ENCODE measurements at places on chromosomes 2 and 18. TPM values are rescaled to one million over a fixed set of nuclear protein-coding genes. Genes with fewer than 3 reads are reported as not detected.

Gene ERFE
- total RNA-seq, result 4.0 TPM

Gene DNAH7
- 2.5 TPM for total RNA-seq

DNA sequence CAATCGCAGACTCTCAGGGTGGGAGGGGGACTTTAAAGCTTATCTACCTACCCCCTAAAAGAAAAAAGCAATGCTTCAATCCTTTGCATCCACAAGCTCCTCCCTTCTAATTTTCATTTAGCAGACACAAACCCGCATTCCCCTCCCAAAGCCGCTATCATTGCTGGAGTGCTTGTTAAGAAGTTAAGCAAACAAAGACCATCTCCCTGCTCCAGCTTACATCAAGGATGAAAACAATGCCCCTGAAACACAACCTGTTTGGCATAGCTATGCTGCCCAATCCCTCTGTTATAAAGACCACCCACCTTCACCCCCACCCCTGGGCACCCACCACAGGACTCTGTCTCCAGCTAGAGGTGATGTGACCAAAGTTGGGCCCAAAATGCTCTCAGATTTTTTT is 33.0 kb downstream of the REEP1 start:
- H3K27ac ChIP-seq, result no peak overlapping the region
- H3K4me1 ChIP-seq, result no peaks in the 10 kb centered on the region
- DNase-seq, result no peak

- DNase-seq, result no peak
- H3K4me1 ChIP-seq, result no peaks in the 10 kb centered on the region
- no peak overlapping the region for H3K27ac ChIP-seq
These were observed 35.8 kb upstream of the CCNT2 start for GRCh38 chr2:134882773-134883172.

- H3K4me1 ChIP-seq, result no peaks in the 10 kb centered on the region
- H3K27me3 ChIP-seq, result no peaks in the 10 kb centered on the region
- no peak for DNase-seq
- no peak overlapping the region for H3K4me3 ChIP-seq
- no peaks in the 10 kb centered on the region for H3K36me3 ChIP-seq
These were observed 31.7 kb upstream of the NT5C1B start for GRCh38 chr2:18620867-18621632.

GRCh38 chr2:205685314-205686055 is 3.2 kb downstream of the NRP2 start:
- H3K4me3 ChIP-seq, result peak overlapping the region; percentile 93
- peaks cover 19% of the 10 kb centered on the region for H3K4me1 ChIP-seq
- peak; percentile 69 for DNase-seq
- H3K36me3 ChIP-seq, result peaks cover 50% of the 10 kb centered on the region

Measured in Calu3 (cell line).